Stimulated activated CD8-positive, alpha-beta memory T cell treated with anti-CD3 and anti-CD28 coated beads, Interleukin-15, amount 100 ng/mL, for 1 hour (primary cell): ENCODE measurements at places on chromosomes 3 and 15.

DNA sequence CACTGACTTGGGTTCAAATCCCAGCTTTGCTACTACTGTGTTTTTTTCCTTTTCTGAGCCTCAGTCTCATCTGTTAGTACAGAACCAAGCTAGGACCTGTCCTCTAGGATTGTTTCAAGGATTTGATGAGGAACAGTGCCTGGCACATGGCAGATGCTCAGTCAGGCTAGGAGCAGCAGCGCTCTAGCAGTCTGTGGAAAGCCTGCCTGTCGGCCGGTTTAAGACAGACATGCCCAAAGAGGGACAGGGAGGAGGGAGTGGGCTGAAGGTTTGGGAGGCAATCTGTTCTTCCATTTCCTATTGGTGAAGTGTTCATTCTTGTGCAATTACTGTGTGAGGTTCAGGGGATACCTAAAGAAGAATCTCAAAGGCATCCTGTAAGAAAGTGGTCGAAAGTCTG, 35.1 kb upstream of the RGMA start:
- no peak for DNase-seq

- DNase-seq = no peak
These were observed 6.3 kb downstream of the CLK3 start for GRCh38 chr15:74621936-74622335.

- DNase-seq = no peak
These were observed 4.8 kb downstream of the TMIE start for GRCh38 chr3:46705751-46706552.

DNA sequence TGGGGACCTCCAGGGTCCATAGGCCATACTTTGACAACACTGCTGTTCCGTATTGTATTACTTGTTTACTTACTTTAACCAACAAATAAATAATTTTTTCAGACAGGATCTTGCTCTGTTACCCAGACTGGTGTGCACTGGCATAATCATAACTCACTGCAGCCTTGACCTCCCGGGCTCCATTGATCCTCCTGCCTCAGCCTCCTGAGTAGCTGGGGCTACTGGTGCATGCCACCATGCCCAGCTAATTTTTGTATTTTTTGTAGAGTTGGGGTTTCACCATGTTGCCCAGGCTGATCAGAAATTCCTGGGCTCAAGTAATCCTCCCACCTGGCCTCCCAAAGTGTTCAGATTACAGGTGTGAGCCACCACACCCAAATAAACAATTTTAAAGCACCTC, 64.9 kb upstream of the C15orf39 start:
- no peak for DNase-seq

DNA sequence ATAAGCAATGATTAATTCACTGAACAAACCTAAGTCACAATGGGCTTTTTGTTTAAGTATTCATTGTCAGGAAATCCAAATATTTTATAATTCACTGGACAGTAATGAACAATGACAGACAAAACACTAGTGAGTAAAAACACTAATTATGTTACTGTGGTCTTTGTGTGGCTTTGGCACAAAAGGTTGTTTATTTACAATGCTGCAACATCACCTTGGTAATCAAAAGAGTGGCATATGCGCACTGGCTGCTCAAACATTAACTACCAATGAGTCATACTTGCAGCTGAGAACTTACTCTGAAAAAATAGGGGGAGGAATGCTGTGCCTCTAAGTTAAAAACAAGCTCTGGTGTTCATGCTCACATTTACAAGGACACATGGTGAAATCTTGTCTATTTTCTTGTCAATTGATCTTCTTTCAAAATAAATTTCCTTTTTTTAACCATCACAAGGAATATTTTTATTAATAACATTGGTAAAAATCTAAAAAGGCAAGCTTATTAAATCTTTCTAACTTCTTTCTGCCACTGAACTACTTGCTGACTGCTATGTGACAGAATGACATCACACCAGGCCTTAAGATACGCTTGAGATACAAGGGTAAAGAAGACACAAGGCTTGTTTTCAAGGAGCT, 85.2 kb upstream of the PPIB start:
- no peak for DNase-seq

DNA sequence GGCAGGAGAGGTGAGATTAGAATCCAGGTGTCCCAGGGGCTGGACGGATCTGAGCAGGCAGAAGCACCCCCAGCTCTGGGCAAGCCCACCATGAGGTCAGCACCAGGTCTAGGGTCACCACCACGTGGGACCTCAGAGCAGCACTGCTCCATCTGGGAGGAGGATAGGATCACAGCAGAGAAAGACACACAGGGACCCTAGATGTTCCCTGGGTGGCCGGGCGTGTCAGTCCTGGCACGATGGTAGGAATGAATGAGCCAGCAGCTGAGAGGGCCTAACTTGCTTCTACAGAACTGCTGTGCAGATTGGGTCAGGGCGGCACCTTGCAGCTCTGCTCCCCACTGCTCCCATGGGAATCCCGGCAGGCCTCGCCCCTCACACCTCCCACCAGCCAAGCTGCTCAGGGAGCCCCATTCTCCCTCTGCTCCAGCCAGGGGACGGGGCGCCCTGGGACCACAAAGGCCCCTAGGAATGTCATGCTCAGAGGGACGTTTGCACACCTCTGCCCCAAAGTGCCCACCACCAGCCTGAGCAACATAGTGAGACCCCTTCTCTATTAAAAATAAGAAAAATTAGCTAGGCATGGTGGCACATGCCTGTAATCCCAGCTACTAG, 66.3 kb downstream of the ZNF445 start:
- DNase-seq = no peak

DNA sequence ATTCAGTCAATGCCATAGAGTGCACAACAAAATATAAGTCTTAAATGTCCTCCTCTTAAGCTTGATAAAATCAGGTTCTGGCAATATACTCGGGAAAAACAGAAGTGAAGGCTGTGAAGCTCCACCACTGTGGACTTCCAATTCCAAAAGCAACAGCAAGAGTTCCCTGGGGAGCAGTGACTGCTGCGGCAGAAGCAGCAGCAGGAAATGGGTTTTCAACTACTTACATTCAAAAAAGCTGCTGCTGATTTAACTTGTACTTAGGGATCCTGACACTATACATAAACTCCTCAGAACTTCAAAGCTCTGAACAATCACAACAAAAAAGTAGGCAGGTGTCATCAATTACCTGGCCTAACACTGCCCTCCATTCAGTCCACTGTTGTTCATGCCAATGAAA, 4.7 kb downstream of the CEP152 start:
- DNase-seq = no peak

- DNase-seq = no peak
These were observed 72.5 kb downstream of the VPS8 start for GRCh38 chr3:184884359-184885017.

DNA sequence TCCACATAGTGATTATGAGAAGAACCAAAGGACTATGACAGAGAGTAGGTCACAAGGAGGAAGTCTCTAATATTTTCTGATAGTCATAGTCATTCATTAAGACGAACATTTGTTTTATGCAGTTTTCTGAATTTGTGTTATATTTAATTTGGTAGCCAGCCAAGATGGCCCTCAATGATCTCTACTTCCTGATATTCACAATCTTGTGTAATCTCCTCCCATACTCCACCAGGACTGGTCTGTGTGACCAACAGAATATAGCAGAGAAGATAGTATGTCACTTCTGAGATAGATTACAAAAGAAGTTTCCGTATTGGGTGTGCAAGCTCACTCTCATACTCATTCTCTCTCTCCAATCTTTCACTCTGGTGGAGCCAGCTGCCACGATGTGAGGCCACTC, 30.8 kb downstream of the HLTF start:
- DNase-seq = no peak

DNA sequence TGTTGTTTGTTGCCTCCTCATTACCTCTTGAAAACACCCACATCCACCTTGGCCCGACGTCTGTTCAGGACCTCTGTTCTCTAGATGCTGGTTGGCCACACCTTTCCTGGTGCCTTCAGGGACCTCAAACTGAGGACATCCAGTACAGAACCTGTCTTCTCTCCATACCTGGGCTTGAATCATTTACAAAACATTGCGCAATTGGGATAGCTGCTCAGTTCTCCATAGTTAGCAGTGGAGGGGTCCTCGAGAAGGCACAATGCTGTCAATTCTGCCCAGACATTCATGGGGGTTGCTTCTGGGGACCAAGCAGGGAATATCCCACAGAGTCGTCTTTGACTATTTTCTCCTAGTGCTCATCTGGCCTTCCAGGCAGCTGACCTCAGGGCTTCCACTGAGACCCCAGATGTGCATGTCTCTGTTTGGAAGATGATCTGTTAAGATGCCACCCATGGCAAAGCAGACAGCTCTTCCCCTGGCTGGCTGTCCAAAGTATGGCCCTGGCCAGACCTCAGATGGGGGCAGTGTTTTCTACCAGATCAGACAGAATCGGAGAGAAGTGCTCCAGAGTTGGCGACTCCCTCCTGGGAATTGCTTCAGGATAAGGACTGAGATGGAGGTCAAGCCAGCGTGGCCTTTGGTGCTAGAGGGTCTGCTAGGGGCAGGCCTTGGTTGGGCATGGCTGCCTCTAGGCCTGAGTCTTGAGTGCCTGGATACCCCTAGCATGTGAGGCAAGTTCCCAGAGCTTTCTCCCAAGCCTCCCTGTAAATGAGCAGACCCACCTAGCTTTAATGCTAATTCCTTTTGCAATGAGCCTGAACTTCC, 46.1 kb downstream of the CHCHD6 start:
- no peak for DNase-seq

- DNase-seq = no peak
These were observed 247.7 kb downstream of the AGBL1 start for GRCh38 chr15:86327230-86327865.

GRCh38 chr3:192597506-192597905, 129.8 kb downstream of the FGF12 start:
- no peak for DNase-seq

DNA sequence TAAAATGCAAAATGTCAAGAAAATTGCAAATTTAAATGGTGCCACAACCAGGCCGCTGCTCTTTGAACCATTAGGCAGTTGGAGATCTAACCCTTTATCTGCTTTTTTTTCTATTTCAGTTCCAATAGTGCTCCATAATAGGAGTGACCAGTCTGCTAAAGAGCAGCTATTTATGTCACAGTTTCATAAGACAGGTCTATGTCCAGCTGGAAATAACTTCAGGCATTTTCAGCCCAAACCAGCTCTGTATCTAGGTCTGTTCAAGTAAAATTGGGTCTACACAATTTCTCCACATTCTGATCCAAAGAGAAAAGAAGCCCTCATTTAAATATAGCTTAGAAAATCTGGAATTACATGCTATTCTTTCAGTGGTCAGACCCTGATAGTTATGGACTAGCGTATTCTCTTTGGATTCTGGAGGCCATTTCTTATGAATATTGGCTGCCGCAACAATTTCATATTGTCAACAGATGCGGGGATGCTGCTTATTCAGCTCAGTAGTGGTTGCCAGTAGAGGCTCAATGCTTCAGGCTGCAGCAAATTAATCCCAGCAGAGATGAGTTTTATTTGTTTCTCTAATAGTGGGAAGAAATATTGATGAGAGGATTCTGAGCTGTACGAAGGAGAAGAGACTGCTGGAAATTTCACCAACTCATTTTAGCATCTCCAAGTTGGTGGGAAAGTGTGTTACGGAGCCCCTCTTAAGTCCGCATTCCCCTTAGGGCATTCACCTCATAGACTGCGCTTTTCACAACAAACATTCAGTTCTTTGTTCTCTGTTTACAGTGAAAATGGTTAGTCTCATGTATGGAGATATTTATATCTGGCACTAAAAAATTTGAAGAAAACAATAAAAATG, 887.0 kb downstream of the ROBO1 start:
- DNase-seq = no peak

- no peak for DNase-seq
These were observed 9.2 kb upstream of the MST1R start for GRCh38 chr3:49912881-49913281.

DNA sequence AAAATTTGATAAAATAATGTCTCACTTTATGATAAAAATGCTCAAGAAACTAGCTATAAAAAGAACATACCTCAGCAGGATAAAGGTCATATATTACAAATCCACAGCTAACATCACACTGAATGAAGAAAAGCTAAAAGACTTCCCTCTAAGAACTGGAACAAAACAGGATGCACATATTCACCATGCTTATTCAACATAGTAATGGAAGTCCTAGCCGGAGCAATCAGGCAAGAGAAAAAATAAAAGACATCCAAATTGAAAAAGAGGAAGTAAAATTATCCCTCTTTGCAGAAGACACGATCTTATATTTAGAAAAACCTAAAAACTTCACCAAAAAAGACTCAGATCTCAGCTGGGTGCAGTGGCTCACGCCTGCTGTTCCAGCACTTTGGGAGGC, 34.0 kb downstream of the SENP7 start:
- DNase-seq = no peak

GRCh38 chr3:56725175-56725574, 42.1 kb upstream of the TASOR start:
- DNase-seq = peak; percentile 39

DNA sequence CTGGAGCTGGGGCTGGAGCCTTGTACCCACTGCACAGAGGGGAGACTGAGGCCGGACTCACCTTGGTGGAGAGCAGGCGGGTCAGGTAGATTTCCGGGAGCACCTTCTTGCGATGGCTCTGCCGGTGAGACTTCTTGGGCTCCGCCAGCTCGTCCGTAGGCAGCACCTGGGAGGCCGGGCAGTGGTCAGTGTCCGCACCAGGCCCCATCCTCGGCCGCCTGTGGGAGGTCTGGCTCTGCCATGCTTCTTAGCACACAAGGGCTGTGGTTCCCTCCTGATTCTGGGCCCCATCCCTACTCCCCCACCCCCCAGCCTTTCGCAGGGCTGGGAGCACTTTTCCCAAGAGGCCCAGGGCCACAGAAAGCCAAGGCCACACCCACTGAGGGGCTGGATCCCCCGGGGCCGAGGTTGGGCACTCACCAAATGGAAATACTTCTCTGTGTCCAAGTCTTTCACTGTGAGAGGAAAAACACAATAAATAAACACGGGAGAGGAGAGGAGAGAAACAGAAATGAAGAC, 17.4 kb downstream of the H1-8 start:
- no peak for DNase-seq

- no peak for DNase-seq
These were observed 19.7 kb downstream of the SSR3 start for GRCh38 chr3:156535162-156535627.

DNA sequence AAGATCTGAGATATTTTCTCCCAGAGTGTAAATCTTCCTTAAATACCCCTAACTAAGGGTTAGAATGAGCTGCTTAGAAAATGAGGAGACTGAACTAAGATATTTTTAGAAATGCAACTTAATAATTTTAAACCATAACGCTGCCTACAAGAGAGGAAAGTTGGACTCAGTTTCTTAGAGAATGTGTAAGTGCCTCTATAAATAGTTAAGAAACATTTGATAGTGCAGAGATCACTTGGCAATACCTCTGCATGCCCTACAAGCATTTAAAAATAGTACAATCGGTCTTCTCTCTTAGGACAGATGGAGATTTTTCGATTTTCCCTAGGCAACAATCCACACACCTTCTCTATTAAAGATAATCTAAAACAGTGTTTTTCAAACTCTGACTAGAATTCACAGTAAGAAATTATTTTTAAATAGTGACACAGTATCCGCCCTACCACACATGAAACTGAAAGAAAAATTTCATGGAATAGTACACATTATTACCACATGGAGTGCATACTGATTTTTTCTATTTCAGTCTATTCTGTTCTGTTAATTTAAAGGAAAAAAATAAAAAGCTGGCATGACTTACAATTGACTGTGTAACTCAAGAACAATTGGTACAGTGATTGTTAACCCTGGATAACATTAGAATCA, 83.2 kb downstream of the GADL1 start:
- no peak for DNase-seq

GRCh38 chr3:86230762-86231161, 760.2 kb downstream of the VGLL3 start:
- no peak for DNase-seq
